EL (cell line): ENCODE measurements at places on chromosomes 4 and X.

DNA sequence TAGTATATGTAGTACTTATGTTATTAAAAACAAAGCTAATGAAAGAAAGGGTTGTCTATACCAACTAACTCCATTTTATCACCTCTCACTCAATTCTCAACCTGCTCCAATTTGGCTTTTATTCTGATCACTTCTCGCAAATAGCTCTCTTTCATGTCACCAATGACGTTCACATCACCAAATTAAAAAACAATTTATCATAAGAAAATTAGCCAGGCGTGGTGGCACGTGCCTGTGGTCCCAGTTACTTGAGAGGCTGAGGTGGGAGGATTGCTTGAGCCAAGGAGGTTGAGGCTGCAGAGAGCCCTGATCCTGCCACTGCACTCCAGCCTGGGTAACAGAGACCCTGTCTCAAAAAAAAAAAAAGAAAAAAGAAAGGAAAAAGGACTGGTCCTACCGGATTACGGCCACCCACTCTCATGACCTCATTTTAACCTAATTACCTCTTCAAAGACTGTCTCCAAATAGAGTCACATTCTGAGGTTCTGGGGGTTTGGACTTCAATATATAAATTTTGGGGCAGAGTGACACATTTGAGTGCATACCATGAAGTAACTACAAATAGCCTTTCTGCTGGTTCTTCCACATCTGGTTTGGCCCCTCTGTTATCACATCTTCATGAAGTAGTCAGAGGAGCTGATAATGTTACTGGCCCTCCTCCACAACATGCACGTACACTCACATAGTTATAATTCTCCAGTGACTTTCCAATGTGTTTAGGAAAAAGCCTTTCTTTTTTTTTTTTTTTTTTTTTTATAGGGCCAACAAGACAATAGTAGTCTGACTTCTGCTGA lies 15.8 kb upstream of the RBMX start:
- no peak for DNase-seq

- no peak for DNase-seq
These were observed 43.8 kb upstream of the CLDN34 start for GRCh38 chrX:9923357-9923756.

DNA sequence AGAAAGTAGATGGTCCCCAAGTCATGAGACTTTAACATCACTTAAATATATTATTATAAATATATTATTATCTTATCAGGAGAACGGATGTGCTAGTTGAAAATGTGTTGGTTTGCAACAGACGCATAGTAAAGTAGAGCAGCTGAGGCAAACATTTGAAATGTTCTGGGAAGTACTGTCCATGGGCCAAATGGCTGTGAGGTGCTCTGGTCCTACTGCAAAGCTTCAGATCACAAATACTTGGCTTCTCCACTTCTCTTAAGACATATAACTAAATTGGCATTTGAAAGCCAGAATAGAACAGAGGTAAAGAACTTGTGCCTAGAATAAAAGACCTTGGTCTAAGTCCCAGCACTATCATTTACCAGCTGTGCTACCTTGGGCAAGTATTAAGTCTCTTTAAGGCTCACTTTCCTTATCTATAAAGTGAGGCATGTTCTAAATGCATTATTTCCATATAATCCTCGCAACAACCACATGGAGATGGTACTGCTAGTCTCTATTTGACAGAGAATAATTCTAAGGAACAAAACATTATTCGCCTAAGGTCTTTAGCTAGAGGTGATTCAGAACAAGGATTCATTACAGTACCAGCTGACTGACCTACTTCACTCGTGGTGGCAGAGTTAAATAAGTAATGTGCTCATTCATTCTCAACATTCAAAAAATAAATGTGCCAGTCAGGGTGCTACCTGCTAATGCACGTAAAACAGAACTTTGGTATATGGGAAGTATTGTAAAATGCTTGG lies 297.1 kb downstream of the PPP3CA start:
- no peak for DNase-seq

- no peak for DNase-seq
These were observed 40.1 kb upstream of the MSANTD1 start for GRCh38 chr4:3208826-3209225.

DNA sequence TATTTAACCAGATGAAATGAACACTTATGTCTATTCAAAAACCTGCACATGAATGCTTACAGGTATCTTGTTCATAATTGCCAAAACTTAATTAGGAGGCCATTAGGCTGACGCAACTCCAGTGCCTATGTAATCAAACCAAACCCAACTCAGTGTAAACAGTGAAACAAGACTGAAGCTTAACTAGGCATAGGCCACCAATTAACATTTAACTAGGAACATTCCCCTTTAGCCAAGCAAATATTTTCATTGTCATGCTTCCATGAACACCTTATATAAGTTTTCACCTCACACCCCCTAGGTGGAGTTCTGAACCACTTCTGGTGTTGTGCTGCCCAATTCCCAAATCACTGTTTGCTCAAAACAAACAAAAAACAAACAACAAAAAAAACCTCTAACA lies 686.0 kb downstream of the STPG2 start:
- no peak for DNase-seq

- DNase-seq = no peak
These were observed 13.5 kb downstream of the MYOZ2 start for GRCh38 chr4:119149110-119149509.

DNA sequence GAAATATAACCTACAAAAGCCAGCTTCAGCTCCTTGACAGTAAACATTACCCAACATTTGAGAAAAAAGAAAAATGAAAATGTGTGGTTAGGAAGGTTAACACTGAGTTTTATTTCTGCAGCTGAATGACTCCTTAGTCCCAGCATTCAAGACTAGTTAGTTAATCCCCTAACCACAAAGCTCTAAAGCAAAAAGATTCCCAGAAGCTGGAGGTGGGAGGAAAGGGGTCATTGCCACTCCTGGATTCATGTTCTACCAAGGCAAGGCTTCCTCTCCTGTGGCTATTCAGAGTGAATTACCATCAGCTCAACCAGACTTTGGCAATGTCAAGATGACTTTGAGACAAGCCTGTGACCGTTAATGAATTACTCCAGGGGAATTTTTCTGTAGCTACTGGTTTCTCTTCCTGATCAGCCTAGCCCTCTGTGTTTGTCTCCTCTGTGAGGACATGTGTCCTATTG lies 63.6 kb downstream of the HADH start:
- no peak for DNase-seq

DNA sequence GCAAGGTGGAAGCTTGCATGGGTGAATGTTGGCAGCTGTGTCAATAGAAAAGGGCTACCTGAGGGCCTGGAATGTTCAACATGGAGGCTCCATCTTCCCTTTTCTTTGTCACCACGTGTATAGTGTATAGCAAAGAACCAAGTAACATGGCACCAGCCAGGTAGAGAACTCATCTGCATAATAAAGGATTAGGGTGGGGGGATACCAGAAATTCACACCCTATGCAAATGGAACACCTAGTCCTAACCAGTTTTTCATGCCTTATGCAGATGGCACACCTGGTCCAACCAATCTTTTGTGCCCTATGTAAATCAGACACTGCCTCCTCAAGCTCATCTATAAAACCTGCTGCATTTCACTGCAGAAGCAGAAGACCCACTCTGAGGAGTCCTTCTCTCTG lies 169.6 kb upstream of the GLRA2 start:
- DNase-seq = no peak

DNA sequence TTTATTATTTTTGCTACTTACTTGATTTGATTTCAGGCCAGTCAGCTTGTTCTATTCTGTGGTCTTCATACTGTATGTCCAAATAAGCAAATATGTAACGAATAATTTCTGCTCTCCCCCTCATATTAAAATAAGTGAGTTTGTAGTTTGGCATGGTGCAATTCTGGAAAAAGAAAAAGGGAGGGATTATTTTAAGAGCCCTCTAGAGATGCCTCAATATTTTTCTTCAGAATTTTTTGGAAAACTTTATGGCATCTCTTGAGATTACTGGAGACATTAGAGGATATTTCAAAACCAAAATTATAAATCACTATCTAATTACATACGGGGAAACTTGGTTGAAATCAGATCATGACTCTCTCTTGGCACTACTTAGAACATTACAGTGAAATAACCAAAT lies 8.2 kb downstream of the HPGDS start:
- DNase-seq = no peak

DNA sequence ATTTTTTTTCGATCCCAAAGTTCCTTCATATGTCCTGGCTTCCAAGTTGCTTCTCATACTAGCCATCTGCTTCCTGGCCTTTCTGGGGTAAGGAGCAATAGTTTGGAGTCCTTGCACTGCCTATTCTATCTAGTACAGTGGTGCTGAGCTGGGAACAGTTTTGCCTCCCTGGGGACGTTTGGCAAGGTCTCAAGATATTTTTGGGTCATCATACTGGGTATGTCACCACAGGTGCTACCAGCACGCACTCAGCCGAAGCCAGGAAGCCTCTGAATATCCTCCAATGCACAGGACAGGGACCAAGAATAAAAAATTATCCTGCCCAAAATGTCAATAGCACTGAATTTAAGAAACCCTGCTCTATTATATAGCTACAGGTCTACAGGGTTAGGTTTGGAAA lies 35.4 kb upstream of the TMSB15B start:
- no peak for DNase-seq

GRCh38 chr4:25859429-25860148 lies 3.2 kb downstream of the SEL1L3 start:
- DNase-seq = no peak

DNA sequence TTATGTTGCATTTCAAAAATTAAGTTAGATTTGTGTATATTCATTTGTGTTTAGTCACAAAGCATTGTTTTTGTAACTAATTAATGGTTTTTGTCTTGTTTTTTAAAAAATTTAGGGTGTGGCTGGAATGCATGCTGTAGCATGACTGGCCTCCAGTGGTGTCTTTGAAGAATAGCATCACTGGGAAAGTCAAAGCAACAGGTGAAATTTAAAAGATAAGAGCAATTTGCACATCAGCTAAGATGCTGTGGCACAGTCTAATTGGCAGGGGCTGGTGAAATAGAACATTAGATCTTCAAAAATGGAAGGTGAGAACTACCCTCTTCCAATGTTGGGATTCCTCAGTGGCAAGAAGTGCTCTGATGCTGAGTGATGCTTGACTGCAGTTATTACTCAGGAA lies 45.3 kb downstream of the ANK2 start:
- no peak for DNase-seq

GRCh38 chr4:94814237-94814636 lies 56.5 kb downstream of the BMPR1B start:
- no peak for DNase-seq

DNA sequence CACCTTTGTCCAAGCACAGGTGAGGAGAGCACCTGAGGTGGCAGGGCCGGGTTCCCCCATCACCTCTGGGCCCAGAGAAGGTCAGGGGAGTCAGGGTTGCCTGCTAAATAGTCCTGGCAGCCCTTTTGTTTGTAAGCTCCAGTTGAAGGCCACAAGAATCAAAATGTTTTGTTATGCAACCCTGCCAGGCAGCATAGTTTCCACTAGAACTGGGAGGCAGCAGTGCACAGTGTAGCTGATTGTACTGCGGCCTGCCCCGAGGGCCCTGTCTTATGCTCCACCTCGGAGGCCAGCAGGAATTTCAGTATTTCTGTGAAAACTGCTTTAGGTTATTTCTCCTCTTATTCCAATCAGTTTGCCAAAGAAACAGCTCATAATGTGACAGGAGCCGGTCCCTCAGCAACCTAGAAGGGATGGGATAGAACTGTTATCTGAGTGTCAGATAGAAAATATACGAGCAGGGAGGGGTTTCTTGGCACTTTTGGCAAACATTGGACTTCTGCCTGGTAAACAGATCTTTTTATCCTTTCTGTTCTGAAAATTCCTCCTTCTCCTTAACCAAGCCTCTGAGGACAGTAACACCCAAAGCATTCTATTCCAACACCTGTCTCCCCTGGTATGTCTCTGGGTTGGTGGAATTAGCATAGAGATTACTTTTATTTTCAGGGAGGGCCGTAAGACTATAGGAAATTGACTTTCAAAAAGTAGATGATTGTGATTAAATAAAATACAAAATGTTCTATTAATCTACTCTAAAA lies 93.6 kb downstream of the LNX1 start:
- DNase-seq = peak; percentile 36

DNA sequence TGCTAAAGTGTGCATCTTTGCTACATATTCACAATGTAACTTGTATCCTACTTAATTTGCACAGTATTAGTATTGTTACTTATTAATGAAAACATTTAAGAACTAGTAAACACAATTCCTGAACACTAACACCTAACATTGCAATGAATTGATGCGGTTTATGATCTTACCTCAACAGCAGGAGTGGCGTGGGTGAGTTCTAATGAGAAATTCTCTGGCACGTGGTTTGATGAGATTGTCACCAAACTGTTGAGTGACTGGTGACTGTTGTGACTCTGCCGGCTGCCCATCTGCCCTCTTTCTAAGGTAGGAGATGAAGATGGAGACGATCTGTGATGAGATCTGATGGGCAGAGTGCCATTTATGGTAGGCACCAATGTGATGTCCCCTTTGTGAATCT lies 2.9 kb downstream of the PCDH18 start:
- no peak for DNase-seq
